ENCODE measurements at places on chromosomes 11 and 22.

GRCh38 chr11:75273411-75274391 is 33.1 kb downstream of the TPBGL start:
- DNase-seq = no peak

DNA sequence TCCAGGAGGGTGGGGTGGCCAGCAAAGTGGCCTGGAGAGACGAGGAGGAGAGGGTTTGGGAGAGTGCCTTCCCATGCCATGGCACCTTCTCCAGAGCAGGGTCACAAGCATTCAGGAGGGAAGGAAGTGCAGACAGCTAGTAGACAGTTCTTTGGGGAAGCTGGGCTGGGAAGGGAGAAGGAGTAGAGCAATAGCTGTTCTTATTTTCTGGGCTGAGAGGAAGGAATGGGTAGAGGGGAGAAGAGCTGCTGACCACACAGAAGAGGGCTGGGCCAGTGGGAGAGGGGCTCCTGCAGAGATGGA is 14.8 kb upstream of the PICK1 start:
- no peak for DNase-seq

DNA sequence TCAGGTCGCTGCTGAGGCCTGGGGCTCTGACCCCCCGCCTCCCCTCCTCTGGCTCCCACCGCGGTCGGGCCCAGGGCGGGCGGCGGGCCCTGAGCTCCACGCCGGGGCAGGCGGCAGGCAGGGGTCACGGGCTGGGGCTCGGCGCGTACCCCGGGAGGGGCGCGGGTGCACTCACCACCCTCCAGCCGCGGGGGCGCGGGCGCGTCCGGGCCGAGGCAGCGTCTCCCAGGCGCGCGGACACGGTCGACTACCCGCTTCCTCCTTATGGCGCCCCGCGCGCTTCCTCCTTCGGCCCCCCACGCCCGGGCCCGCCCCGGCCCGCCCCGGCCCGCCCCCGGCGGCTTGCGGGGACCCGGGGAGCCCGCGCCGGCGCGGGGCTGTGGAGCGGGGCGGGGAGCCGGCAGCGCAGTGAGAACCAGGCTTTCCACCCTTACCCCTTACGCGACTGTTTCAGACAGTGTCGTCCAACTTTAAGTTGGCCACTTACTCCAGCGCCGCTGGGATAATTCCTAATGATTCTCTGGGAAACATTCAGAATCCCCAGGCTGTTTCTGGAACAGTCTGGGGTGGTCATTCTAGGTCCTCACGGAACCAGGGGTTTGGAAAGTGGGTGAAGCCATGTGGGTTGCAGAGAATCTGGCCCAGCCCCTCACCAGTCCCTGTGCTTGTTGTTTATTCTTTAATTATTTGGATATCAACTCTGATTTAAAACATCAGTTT is at the start of gene BID:
TSS of gene BID (minus strand) at position 264 of the 720 bp plus-strand sequence. CDS start 24,353 bp downstream, outside the sequence.
- DNase-seq = no peak

DNA sequence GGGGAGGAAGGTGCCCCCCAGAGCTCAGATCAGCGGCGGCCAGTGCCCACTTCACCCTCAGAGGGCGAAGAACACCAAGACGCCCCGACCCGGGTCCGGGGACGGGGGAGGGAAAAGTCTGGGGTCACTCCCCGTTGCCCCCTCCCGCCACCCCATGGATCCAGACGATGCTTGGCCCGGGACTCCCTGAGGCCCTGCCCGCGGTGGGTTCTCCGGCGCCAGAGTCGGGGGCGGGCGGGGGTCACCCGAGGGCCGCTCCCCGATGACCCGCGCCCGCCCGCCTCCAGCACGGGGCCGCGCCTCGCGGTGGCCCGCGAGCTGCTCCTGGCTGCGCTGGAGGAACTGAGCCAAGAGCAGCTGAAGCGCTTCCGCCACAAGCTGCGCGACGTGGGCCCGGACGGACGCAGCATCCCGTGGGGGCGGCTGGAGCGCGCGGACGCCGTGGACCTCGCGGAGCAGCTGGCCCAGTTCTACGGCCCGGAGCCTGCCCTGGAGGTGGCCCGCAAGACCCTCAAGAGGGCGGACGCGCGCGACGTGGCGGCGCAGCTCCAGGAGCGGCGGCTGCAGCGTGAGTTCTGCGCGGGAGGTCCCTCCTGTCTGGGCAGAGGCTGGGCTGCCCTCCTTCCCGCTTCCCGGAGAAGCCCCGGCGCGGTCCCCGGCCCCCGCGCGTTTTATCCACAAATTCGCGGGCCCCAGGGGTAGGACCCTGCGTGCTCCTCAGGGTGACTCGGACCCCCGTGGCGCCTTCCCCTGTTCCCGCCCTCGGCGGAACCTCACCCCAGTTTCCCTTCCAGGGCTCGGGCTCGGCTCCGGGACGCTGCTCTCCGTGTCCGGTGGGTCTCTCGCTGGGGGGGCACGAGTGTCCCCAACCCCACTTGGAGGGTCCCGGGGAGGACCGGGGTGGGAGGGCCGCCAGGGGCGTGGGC is 1.1 kb downstream of the NLRP6 start:
- DNase-seq = no peak

DNA sequence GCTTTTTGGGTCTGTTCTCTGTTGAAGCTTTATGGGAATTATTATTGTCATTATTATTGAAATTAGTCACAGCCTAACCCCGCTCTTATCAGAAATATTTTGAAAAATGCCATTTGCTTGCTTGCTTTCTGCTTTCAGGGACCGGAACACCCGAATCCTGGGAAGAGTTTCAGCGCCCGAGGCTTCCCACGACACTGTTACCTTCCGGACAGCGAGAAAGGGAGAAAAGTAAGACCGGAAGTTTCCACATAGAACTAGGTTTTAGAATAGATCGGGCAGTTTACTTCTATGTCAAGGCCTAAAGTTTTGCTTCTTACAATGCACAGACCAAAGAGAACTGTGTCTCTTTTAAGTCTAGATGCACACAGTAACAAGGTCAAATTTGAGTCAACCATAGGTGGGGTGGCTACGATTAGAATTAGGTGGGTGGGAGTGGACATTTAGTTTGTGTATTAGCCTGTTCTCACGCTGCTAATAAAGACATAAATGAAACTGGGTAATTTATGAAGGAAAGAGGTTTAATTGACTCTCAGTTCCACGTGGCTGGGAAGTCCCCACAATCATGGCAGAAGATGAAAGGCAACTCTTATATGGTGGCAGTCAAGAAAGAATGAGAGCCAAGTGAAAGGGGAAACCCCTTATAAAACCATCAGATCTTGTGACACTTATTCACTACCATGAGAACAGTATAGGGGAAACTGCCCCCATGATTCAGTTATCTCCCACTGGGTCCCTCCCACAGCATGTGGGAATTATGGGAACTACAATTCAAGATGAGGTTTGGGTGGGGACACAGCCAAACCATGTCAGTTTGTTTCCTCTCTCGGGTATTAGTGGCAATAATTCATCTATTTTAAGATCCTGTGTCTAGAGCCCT is 12.9 kb downstream of the MPEG1 start:
- DNase-seq = no peak

DNA sequence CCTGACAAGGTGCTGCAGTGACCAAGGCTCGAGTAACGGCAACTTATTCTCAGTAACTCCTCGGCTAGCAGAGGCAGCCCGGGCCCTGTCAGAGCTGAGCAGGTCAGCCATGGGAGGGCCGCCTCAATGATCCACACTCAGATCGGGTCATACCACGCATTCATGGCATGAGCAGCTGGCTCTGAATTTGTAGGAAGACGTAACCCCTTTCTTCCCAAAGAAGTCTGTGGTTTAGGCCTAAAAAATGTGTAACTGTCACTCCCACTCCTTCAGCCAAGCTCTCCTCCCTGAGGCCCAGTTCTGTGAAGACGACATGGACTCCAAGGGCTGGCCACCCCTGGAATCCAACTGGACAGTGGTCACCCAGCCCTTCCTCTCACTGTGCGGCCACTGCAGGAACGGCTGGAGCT is 30.0 kb downstream of the PPP2R1B start:
- no peak for DNase-seq

GRCh38 chr11:115272925-115273324 is 231.3 kb downstream of the CADM1 start:
- no peak for DNase-seq

DNA sequence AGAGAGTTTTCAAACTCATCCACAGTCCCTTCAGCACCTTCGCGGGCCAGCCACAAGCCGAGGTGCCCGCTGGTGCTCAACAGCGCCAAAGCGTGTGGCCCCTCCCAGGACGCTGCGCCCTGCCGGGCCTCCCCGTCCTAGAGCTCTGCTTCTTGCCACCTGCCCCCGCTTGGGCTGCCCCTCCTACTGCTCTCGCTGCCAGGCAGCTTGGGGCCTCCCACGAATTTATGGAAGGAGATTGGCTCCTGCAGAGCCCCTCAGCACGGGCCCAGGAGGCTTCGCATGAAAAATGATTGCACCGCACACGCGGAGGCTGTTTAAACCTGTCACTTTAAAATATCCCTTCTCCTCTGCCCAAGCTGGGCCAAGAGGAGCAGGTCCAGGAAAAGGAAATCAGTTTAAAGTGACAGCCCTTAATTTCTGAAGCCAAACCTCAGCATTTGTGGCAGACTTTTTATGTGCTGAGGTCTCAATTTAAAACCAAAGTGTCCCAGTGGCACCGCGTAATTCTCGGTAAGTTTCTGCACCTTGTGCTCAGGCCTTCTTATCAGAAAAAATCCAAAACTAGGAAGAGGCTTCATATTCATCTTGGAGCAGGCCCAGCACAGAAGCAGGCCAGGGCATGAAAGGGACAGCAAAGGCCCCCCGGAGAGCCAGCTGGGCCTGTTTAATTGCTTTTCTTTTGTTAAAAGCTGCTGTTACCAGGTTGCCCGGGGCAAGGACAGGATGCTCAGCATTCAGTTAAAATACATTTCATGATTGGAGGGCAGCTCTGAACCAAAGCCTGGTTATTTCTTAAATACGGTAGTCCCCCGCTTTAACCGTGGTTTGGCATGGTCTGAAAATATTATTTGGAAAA is 303.6 kb downstream of the OPCML start:
- no peak for DNase-seq
